PC-9 (cell line): ENCODE measurements at places on chromosomes 12 and 14.

DNA sequence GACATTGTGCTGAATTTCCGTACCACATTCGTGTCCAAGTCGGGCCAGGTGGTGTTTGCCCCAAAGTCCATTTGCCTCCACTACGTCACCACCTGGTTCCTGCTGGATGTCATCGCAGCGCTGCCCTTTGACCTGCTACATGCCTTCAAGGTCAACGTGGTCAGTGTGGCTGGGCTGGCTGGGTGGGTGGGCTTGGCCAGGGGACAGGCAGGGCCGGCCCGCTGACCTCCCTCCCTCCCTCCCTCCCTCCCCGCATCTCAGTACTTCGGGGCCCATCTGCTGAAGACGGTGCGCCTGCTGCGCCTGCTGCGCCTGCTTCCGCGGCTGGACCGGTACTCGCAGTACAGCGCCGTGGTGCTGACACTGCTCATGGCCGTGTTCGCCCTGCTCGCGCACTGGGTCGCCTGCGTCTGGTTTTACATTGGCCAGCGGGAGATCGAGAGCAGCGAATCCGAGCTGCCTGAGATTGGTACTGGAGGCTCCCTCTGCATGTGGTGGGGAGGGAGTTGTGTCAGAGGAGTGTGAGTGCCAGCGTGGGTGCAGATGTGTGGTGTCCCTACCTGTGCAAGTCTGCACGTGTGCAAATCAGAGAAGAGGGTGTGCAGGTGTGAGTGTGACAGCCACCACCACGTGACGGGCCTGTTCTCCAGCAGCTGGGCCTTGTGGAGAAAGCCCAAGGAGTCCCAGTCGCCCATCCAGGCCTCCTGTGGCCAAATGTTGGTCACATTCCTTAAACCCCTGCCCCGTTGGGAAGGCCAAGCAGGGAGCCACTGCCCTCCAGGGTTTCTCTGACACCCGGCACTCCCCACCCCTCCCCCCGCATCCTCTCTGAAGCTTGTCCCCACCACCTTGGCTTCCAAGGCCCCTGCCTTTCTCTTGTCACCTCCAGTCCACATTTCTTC lies 5.3 kb downstream of the KCNH3 start:
- H3K4me1 ChIP-seq = peaks cover 11% of the 10 kb centered on the region
- no peak for DNase-seq
- H3K27me3 ChIP-seq = peaks cover 7% of the 10 kb centered on the region

GRCh38 chr12:94536040-94536965 lies 76.6 kb upstream of the CEP83 start:
- no peak for DNase-seq
- no peak overlapping the region for H3K27ac ChIP-seq
- no peaks in the 10 kb centered on the region for H3K4me1 ChIP-seq

- H3K36me3 ChIP-seq = no peaks in the 10 kb centered on the region
- no peak overlapping the region for H3K4me3 ChIP-seq
- 0 out of 2 replicates have a peak, but pooled peaks cover 5% of the 10 kb centered on the region for H3K4me1 ChIP-seq
- no peak for DNase-seq
- H3K27ac ChIP-seq = no peak overlapping the region
- no peaks in the 10 kb centered on the region for H3K27me3 ChIP-seq
Observed at GRCh38 chr12:82800185-82800584, 113.5 kb downstream of the TMTC2 start.

DNA sequence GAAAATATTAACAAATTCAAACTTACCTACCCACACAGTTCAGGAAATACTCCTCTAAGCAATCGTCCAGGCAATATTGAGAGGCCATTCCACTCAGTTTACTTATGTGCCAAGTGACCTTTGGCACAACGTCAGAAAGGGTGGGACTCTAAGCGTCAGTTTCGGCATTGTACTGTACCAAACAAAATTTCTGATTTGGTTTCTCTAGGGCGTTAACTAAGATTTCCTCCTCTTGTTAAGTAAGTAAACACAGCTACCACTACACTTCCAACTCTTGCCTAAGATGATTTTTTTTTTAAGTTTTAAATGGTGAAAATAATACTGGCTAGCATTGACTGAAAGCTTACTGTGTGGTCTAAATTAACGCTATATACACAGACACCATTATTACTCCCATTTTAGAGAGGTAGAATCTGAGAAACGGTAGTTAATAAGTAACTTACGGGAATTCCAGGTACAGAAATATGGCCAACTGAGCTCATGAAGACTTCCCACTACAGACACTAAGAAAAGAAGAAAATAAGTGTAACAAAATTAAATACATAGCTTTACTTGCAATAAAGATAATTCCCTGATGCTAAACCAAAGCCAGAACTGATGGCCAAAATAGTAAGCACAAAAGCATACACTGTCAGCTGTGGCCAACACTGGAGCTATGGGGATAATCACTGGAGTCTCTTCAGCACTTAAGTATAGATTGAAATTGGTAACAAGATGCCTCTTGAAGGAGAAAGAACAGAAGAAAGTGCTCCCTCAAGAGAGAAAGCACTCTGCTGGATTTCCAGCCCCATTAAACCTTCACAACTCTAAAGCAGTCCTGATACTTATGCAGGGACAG lies 76.1 kb downstream of the EPS8 start:
- H3K27ac ChIP-seq = no peak overlapping the region
- no peak for DNase-seq
- peaks cover 4% of the 10 kb centered on the region for H3K36me3 ChIP-seq
- peaks cover 5% of the 10 kb centered on the region; the same call in 1 of the 2 replicates for H3K4me1 ChIP-seq

DNA sequence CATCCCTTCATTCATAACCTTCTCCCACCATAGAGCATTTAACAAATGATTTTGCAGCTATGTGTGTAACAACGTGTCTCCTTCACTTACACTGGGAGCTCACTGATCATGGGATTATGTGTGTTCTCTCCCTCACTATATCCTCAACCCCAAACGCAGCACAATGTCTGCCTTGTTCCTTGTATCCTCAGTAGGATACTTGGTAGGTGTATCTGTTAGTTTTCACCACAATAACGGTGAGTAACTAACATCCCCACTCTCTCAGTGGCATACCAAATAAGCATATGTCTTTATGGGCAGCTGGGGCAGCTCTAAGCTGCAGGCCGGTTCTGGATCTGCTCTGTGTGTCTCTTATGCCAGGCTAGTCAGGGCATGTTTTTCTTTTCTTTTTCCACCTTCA lies 166.7 kb upstream of the PWP1 start:
- DNase-seq = no peak
- H3K36me3 ChIP-seq = no peaks in the 10 kb centered on the region
- no peak overlapping the region for H3K27ac ChIP-seq
- no peak overlapping the region for H3K4me3 ChIP-seq
- H3K4me1 ChIP-seq = peaks cover 29% of the 10 kb centered on the region
- no peaks in the 10 kb centered on the region for H3K27me3 ChIP-seq

GRCh38 chr12:62919838-62920237 lies 15.1 kb downstream of the PPM1H start:
- H3K4me3 ChIP-seq = no peak overlapping the region
- peaks cover 6% of the 10 kb centered on the region; the same call in 1 of the 2 replicates for H3K4me1 ChIP-seq
- H3K27me3 ChIP-seq = no peaks in the 10 kb centered on the region
- no peaks in the 10 kb centered on the region for H3K36me3 ChIP-seq
- H3K27ac ChIP-seq = no peak overlapping the region

DNA sequence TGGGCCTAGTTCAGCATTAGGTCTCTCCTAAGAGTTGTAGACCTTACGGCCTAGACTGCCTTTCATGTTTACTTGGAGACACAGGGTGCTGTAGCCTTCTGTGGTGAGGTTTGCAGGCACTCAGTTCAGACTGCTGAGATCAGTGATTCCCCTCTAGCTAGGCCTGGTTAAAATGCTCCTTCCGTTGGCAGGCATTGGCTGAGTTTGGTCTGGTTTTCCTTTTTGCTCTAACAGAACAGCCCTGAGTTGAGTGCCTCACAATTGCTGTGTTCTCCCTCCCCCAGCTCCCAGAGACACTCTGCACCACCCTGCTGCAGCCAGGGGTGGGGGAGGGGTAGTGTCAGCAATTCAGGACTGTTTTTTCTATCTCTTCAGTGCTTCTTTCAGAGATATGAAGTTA lies 178.9 kb upstream of the DYRK2 start:
- no peak overlapping the region for H3K27ac ChIP-seq
- no peak for DNase-seq
- H3K4me1 ChIP-seq = peaks cover 27% of the 10 kb centered on the region
- H3K4me3 ChIP-seq = no peak overlapping the region
- H3K27me3 ChIP-seq = no peaks in the 10 kb centered on the region
- no peaks in the 10 kb centered on the region for H3K36me3 ChIP-seq

- peak; percentile 34 for DNase-seq
- no peaks in the 10 kb centered on the region for H3K4me1 ChIP-seq
- H3K27ac ChIP-seq = no peak overlapping the region
- no peak overlapping the region for H3K4me3 ChIP-seq
Observed at GRCh38 chr12:9049520-9050133, 60.3 kb downstream of the KLRG1 start.

GRCh38 chr14:96805956-96806355 lies 8.8 kb downstream of the VRK1 start:
- H3K36me3 ChIP-seq = no peaks in the 10 kb centered on the region
- no peak overlapping the region for H3K4me3 ChIP-seq
- no peak for DNase-seq
- no peaks in the 10 kb centered on the region for H3K4me1 ChIP-seq
- H3K27ac ChIP-seq = no peak overlapping the region

DNA sequence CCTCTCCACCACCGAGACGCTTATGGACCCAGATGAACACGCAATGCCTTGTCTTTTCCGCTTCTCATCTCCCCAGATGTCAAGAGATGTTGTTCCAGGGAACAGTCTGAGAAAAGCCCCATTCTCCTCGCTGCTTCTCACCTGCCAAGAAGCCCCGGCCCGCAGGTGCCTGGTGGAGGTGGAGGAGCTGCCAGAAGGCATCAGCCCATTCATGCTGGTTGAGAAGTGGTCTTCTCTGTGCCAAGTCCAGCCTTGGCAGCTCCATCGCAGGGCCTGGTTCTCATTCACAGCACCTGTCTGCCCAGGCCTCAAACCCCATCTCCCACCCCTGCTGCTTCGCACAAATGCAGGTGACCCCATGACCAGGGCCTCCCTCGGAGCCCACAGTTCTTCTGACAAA lies 42.3 kb upstream of the TMEM263 start:
- no peaks in the 10 kb centered on the region for H3K27me3 ChIP-seq
- no peak overlapping the region for H3K27ac ChIP-seq
- no peak for DNase-seq
- H3K4me3 ChIP-seq = no peak overlapping the region
- no peaks in the 10 kb centered on the region for H3K4me1 ChIP-seq

DNA sequence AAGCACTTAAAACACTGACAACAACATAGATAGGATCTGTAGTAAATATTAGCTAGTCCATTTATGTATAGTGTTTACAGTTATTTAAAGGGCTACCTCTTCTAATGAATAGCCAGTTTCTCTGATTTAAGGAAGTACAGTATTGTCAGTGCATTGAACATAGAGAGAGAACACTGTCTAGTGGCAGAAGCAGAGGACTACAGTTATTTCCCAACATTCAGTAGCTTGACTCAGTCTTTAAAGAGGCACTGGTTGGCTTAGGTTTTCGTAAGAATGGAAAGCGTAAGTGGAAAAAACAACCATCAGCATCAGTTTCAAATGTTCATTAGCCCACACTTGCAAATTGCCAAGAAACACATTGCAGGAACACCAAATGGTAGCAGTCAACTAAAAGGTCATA lies 125.0 kb upstream of the HMGA2 start:
- no peaks in the 10 kb centered on the region for H3K27me3 ChIP-seq
- no peaks in the 10 kb centered on the region for H3K36me3 ChIP-seq
- DNase-seq = no peak
- H3K4me3 ChIP-seq = no peak overlapping the region
- peaks cover 24% of the 10 kb centered on the region for H3K4me1 ChIP-seq

DNA sequence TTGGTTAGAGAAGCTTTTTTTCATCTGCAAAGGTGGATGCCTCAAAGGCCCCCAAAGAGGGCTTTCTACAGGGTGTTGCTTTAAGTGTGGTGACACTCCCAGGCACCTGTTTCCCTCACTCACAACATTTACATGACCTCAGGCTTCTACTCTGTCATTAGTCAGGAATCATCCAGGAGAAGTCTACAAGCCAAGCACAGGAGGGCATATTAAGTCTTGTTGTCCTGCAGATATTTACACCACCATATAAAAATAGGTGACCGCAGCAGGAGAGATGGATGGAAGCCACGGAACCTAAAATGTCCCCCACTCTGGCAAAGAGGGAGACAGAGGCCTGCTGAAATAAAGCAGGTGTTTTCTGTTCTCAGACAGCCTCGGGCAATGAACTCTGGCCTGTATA lies 7.5 kb upstream of the DPF3 start:
- no peak for DNase-seq
- H3K27ac ChIP-seq = no peak overlapping the region
- H3K27me3 ChIP-seq = peaks cover 19% of the 10 kb centered on the region
- no peak overlapping the region for H3K4me3 ChIP-seq
- no peaks in the 10 kb centered on the region for H3K4me1 ChIP-seq

DNA sequence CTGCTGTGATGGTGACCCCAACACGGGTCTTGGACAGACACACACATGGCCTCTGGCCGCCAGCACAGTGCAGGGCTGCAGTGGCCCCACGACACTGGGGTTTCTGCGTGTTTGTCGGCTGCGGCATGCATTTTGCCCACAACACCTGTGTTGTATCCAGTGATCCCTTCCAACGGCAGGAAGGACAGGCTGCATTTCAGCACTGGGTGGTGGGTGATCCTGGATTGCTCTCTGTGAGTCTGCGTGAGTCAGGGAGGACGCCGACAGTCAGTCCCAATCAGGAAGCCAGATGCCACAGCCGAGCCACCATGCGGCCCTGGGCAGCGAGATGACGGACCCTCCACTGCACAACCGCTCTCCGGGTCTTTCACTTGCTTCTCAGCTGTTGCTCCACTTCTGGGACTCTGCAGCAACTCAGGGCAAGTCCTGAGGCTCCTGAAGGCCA lies 20.6 kb downstream of the LRTM2 start:
- H3K4me1 ChIP-seq = peaks cover 21% of the 10 kb centered on the region
- H3K27ac ChIP-seq = no peak overlapping the region
- DNase-seq = no peak
- peaks cover 97% of the 10 kb centered on the region for H3K27me3 ChIP-seq

- H3K36me3 ChIP-seq = peaks cover 28% of the 10 kb centered on the region
- H3K27ac ChIP-seq = 0 out of 2 replicates have a peak overlapping the region, but pooled peaks have one; percentile 3
- H3K4me3 ChIP-seq = no peak overlapping the region
- DNase-seq = no peak
- no peaks in the 10 kb centered on the region for H3K27me3 ChIP-seq
Observed at GRCh38 chr12:64042911-64043310, 179.2 kb downstream of the KICS2 start.

DNA sequence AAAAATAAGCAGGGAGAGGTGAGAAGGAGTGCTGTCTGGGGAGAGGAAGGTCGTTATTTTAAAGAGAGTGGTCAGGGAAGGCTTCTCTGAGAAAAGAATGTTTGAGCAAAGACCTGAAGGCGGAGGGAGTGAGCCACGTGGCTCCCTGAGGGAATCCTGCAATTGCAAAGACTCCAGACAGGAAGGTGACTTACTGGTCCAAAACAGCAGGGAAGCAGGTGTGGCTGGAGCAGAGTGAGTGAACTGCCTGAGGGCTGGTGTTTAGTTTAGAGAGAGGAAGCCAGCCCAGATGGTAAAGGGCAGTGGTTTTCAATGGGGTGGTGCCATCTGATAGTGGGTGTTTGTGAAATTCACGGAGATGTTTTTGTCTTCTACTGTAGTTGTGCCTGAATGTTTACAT lies 58.8 kb upstream of the LTA4H start:
- no peaks in the 10 kb centered on the region; the same call in 1 of the 2 replicates for H3K36me3 ChIP-seq
- H3K27me3 ChIP-seq = no peaks in the 10 kb centered on the region
- peaks cover 46% of the 10 kb centered on the region for H3K4me1 ChIP-seq
- peak overlapping the region; percentile 22; the same call in 1 of the 2 replicates for H3K4me3 ChIP-seq
